SW 1271 (cell line): ENCODE measurements at places on chromosomes 4 and X.

DNA sequence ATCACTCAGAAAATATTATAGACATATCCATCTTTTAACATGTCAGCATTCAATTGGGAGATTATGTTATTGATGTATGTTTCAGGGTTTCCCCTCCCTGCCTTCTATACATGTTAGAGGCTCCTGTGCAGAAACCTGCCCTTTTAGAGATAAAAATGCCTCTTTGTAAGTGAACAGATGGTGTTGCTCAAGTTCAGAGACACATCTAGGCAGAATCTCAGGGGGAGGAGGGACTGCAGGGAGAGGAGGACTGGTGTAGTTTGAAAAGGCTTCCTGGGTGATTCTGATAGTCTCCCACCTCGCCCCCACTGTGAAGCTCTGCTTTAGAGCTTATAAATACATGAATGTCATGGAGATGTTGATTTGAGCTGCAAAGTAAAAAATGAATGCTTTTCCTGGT is 12.0 kb upstream of the UNC5C start:
- no peak for DNase-seq

GRCh38 chr4:113540859-113541258 is 220.7 kb downstream of the CAMK2D start:
- no peak for DNase-seq

GRCh38 chr4:168570466-168570865 is 73.6 kb downstream of the PALLD start:
- no peak for DNase-seq

- no peak for DNase-seq
Observed at GRCh38 chr4:100983426-100983825, 363.9 kb downstream of the PPP3CA start.

- DNase-seq = no peak
Observed at GRCh38 chrX:37638047-37638446, 47.5 kb upstream of the XK start.

- DNase-seq = no peak
Observed at GRCh38 chr4:146959692-146960091, 14.0 kb upstream of the TTC29 start.

- DNase-seq = peak; percentile 42
Observed at GRCh38 chr4:76782837-76783236, 115.1 kb downstream of the SOWAHB start.

- no peak for DNase-seq
Observed at GRCh38 chr4:13108096-13108495, 376.0 kb downstream of the RAB28 start.

- no peak for DNase-seq
Observed at GRCh38 chr4:126630230-126630629, 1002.5 kb upstream of the INTU start.

GRCh38 chr4:184298254-184298653 is 80.6 kb upstream of the ENPP6 start:
- DNase-seq = no peak

DNA sequence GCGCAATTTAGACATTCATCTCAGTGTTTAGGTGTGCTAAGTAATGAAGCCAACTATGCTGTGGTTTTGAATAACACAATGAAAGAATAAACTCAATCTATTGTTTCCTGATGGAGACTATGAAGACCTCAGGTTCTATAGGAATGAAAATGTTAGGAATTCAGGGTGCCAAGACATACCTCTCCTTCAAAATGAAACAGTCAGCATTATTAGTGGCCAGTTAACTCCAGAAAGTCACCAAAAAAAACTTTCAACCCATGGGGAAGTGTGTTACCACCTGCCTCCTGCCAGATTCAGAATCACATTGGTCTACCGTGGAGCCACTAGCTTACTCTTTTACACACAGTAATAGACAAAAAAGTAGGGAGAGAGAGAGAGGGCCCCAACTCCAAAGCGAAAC is 352.9 kb downstream of the GABRG1 start:
- no peak for DNase-seq

- no peak for DNase-seq
Observed at GRCh38 chr4:103451341-103451740, 253.2 kb upstream of the CENPE start.

DNA sequence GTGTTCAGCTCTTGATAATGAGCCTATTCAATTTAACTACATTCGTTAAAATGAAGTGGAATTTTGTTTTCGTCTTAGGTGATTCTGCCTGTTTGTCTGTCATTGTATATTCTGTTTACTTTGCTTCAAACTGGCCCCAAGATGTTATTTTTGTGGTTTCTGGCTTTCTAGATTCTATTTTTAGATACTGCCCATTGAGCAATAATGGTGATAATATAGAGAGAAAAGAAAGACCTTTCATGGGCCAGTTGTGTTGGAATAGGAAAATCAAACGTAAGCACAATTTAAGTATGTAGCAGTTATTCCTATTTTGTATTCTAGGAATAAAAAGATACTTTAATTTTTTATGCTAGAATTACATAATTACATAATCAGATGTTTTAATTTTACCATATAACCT is 4.0 kb downstream of the CDKN2AIP start:
- DNase-seq = no peak

- DNase-seq = no peak
Observed at GRCh38 chrX:48794911-48795515, 6.9 kb upstream of the HDAC6 start.

DNA sequence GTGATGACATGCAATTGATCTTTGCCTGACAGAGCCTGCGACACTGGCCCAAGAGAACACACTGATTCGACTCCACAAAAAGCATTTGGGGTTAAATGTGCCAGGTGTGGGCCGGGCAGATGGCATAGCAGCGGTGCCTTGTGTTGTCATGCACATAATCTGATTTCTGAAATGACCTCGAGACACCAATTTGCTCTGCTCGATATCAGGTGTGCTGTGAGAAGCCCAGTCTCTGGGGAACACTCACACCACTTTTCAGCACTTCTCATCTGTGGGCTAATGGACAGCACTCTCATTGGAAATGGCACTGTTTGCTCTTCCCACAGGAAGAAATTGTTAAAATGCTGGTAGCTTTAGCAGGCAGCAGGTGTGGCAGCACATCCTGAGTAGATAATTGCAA is 738.3 kb upstream of the TENM3 start:
- no peak for DNase-seq

- no peak for DNase-seq
Observed at GRCh38 chrX:63434206-63434605, 83.1 kb upstream of the SPIN4 start.

DNA sequence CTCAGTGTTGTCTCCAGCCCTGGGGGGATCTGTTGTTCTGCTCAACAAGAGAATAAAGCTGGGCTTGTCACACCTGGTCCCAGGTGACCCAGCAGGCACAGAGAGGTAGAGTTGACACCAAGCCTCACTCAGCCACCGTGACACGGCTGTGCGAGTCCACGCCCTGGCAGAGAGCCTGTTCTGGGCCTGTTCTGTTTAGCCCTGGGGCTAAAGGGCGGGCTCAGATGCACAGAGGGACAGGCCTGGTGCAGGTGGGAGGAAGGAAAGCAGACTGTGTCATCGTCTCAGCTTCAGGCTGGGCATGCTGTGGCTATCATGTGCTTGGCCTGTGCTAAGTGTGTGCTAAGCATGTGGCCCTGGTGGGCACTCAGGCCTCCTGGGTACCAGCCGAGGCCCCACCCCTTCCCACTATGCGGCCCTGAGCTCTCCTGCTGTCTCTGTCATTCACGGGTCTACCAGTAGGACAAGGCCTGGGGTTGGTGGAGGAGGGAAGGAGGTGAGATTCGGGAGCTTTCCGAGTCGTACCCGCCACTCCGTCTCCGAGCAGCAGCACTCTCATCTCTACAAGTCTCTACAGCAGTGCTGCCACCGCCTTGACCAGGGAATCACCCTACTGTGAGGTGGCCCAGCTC is 10.8 kb downstream of the WFS1 start:
- no peak for DNase-seq

- no peak for DNase-seq
Observed at GRCh38 chrX:13179586-13179985, 135.2 kb upstream of the FAM9C start.

- no peak for DNase-seq
Observed at GRCh38 chrX:111736571-111736970, 55.6 kb downstream of the ALG13 start.

GRCh38 chr4:71938776-71939175 is 93.0 kb upstream of the NPFFR2 start:
- DNase-seq = no peak

DNA sequence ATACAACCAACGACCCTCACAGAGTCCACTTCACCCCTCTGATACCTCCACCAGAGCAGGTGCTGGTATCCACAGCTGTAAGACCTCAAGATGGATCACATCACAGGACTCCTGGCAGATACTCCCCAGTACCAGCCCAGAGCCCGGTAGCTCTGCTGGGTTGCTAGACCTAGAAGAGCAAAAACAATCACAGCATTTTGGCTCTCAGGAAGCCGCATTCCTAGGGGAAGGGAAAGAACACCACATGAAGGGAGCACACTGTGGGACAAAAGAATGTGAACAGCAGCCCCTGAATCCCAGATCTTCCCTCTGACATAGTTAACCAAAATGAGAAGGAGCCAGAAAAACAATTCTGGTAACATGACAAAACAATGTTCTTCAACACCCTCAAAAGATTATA is 303.1 kb upstream of the GRIA3 start:
- no peak for DNase-seq

DNA sequence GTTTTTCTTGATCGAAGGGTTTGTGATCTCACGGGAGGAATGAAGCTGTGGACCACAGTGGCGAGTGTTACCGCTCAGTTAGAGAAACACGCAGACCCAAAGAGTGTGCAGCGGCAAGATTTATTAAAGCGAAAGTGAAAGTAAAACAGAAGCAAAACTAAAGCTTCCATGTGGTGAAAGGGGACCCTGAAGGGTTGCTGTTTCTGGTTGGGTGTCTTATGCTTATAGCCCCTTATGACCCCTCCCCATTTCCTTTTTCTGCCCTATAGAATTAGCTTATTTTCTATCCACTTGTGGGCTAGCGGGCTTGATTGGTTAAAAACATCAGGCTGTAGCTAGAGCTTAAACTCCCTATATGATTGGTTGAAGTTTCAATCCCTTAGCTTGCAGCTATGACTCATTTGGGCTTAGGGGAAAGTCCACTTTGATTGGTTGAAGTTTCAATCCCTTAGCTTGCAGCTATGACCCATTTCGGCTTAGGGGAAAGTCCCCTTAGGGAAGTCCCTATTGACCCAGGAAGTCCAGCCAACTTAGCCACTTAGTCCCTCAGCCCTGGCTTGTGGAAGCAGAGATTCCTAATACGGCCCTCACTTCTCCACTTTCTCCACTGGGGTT is 171.2 kb upstream of the NWD2 start:
- DNase-seq = no peak

- DNase-seq = peak; percentile 21
Observed at GRCh38 chr4:153341575-153342090, 2.9 kb upstream of the MND1 start.

- peak; percentile 55 for DNase-seq
Observed at GRCh38 chrX:104136241-104137019, 20.4 kb downstream of the SLC25A53 start.

GRCh38 chr4:83267121-83267829 is 17.3 kb downstream of the COQ2 start:
- DNase-seq = no peak

- DNase-seq = no peak
Observed at GRCh38 chr4:23113104-23113503, 420.4 kb downstream of the GBA3 start.

DNA sequence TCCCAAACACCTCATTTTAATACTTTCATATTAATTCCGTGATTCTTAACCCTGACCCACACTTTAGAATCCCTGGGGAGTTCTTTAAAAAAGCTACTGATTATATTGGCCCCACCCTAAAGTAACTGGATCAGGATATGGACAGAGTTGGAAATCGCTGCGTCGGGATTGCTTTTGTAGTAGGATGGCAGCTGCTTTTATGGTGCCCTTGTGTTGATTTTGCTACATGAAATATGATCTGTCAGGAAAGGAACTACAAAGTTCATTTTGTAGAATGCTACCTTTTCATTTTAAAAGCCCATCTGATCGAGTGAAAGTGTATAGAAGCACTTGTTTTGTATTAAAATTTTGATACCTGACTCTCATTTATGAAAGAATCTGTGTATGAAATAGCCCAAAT is 43.6 kb downstream of the TMEM131L start:
- no peak for DNase-seq

DNA sequence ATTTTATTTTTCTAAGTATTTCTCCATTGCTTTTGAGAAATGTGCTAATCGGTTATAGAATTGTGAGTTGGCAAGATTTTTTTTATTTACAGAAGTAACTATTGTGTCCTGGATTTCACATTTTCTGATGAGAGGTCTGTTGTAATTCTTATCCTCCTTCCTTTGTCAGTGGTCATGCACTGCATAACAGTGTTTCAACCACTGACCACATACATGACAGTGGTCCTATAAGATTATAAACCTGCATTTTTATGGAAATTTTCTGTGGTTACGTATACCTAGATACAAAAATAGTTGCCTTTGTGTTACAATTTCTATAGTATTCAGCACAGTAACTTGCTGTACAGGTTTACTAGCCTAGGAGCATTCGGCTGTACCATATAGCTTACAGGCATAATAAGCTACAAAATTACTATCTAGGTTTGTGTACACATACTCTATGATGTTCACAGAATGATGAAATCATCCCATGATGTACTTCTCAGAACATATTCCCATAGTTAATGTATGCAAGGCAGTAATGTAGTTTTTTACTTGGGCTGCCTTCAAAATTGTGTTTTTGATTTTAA is 47.8 kb downstream of the APELA start:
- no peak for DNase-seq
